ENCODE measurements at places on chromosomes 7 and 10.

GRCh38 chr7:127337581-127337980 lies 54.9 kb downstream of the ZNF800 start:
- no peak for ATAC-seq

- ATAC-seq, result no peak
These were observed 430.0 kb downstream of the TYW1 start for GRCh38 chr7:67426654-67427053.

DNA sequence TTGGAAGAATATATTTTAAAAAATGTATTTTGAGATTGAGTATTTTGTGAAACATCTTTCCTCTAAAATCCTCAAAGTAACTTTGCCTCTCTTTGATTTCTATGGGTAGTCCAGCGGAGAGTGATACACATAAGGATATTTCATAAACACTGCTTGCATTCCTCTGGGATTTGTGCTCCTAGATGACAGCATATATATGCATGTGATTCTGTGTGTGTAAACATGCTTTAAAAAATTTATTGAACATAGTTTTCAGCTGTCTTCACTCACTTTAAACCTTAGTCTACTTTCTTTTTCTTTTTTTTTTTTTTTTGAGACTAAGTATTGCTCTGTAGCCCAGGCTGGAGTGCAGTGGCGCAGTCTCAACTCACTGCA lies 84.6 kb downstream of the KAT6B start:
- ATAC-seq, result no peak

DNA sequence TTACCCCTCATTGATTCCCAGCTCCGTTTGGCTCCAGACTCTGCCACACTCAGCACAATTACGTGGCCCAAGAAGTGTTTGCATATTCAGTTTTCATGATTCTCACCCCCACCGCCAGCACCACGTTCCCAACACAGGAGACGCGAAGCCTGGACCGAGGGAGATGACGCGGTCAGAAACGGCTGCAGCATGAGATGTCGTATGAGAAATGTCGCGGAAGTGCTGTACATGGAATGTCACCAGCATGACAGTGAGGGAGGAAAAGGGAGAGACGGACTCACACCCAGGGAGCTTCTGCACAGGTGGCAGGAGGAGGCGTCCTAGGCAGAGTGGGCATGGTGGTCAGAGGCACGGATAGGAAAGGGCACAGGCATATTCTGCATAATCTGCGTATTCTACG lies 188.3 kb downstream of the WDR37 start:
- no peak for ATAC-seq

- peak; percentile 80 for ATAC-seq
These were observed 394.9 kb downstream of the DGKB start for GRCh38 chr7:14507617-14508016.

GRCh38 chr7:900331-901040 lies 24.1 kb downstream of the GET4 start:
- ATAC-seq, result no peak

GRCh38 chr10:88190123-88190522 lies 326.7 kb downstream of the PTEN start:
- ATAC-seq, result no peak

DNA sequence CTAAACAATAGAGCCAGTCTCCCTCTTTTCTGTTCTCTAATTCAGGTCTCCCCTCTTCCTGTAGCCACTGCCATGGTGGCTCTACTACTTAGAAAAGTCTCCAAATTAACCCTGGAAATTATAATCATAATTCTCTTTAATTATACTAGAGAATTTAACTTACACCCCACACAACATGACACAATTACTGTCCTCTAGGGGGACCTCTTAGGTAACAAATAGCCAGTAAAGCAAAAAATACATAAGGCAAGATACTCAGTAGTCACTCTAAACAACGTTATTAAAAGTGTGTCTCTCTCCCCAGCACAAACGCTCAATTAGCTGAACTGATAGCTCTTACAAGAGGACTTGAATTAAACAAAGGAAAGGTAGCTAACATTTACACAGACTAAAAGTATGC lies 44.3 kb upstream of the ZNF107 start:
- ATAC-seq, result no peak

- ATAC-seq, result no peak
These were observed 263.0 kb upstream of the ETV1 start for GRCh38 chr7:14252458-14252857.

GRCh38 chr10:131452926-131453720 lies 141.6 kb upstream of the TCERG1L start:
- ATAC-seq, result peak; percentile 69

DNA sequence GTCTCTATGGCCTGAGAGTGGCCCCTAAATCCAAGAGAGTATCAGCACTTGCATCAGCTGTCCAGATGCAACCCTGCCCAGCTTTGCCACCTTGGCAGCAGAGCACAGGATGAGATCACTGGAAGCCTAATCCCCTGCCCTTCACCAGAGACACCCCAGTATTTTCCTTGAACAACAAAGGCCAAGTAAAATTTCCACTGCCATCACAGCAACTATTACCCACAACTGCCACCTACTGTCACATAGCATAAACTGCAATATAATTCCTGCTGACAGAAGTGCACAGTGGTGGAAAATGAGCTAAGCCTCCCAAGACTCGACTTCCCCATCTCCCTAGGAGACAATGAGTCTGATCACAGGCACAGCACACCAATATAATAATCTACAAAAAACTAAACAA lies 462.8 kb upstream of the ZWINT start:
- no peak for ATAC-seq

GRCh38 chr10:97175586-97175985 lies 10.2 kb downstream of the SLIT1 start:
- peak; percentile 20 for ATAC-seq

GRCh38 chr7:125568799-125569198 lies 639.2 kb upstream of the POT1 start:
- no peak for ATAC-seq

DNA sequence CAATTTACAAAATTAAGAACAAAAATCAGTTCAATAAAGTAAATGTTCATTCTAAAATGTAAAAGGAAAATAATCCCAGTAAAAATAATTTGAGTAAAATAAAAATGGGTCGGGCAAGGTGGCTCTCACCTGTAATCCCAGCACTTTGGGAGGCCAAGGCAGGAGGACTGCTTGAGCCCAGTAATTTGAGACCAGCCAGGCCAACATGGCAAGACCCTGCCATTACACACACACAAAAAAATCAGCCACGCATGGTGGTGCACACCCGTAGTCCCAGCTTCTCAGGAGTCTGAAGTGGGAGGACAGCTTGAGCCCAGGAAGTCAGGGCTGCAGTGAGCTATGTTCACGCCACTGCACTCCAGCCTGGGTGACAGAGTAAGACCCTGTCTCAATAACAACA lies 34.4 kb downstream of the CNOT4 start:
- ATAC-seq, result no peak

DNA sequence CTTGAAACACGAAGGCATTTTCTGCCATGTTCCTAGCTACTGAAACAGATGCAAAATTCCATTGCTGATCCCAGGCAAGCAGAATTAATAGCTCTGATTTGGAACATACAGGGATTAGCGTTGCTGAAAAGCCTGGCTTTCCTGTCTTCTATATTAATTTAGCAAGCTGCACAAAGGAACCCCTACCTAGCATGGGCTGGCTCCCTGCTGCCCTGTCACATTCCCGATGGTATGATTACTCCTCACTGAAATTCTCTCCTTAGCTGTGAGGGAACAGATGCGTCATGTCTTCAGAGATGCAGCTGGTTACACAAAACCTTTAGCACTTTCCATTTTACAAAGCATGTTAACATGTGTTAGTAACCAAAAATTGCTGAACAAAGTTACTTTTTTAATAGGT lies 878.9 kb downstream of the TYW1 start:
- ATAC-seq, result no peak

DNA sequence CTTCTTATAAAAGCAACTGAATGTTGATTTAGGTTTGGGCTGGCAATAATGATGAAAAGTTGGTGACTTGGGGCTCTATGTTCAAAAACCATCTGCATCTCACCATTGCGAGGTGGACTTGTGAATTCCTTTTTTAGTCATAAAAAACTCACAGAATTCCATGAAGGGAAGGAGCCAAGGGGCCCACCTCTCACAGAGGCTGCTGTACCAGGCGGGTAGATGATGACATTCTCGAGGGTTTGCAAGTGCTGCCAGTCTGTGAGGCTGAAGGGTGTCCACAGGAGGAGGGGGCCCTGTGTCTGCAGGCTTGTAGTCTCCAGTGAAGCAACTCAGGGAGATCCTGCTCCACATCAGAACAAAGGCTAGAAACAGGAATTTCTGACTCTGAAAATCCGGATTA lies 195.5 kb upstream of the ZNF32 start:
- no peak for ATAC-seq

DNA sequence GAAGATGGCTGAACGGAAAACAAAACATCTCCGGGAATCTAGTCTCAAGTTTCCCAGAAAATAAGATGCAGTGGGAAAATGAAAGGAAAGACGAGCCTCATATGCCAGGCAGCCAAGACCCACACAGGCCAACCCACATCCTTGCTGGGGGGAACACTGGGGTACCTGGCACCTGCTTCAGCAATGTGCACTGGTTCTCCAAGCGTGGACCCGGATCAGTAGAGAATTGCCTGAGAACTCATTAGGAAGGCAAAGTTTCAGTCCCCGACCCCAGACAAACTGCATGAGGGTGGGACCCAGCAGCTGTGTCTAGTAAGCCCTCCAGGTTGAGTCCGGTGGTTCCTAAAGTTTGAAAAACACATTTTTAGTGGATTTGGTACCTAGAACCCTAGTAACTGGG lies 18.4 kb downstream of the FAM53B start:
- ATAC-seq, result no peak

- peak; percentile 36 for ATAC-seq
These were observed 3.9 kb downstream of the MICALL2 start for GRCh38 chr7:1455241-1455939.

DNA sequence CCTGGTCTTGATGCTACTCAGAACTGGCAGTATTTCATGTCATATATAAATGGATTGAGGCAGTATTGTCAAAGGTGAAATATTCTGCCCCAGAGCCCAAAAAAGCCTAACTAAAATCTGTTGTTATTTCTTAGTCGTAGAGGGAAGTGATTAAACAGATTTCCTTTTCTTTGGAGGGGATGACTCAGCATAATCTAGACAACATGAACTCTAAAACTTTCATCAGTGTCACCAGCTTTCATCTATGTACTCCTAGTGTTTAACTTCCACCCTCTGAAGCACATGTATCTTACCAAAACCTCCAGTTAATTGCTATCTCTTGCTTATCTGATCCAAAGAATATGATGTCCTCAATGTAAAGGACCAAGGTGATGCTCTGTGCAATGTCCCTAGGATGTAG lies 97.1 kb upstream of the ARID5B start:
- ATAC-seq, result no peak

DNA sequence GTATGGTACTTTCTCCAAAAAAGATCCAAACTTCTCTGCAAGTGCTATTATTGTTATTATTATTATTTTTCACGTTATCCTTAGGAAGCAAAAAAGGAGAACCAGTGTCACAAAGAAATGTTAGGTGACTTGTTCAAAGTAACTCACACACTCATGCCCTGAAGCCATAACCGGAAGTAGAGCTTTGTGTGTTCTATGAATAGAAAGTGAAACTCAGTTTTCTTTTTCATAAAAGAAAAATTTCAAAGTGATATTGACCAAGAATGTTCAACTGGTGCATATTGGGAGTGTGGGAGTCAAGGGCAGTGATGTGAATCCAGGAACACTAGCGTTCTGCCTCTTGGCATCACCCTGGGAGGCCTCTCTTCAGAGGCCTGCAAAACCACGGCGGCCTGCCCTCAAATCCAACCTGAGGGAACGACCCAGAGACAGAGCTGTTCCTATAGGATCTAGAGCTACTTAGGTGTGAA lies 106.1 kb downstream of the PRKCQ start:
- no peak for ATAC-seq

DNA sequence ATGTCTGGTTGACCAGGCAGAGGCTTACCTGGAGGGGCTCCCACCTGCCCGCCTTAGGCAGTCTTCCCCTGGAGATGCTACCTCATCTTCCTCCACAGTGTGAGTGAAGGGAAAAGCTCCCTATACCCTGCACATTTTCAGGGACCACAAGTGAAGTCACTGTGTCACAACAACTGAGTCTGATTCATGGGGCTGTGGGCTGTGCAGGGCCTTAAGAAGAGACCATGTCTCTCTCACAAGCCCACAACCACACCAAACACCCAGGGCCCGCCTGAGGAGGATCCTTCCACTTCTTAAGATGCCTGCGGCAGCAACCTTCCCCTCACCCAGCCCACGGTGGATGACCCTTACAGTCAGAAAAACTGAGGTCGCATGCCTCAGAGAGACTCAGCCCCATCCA lies 118.3 kb downstream of the KMT2E start:
- ATAC-seq, result no peak

DNA sequence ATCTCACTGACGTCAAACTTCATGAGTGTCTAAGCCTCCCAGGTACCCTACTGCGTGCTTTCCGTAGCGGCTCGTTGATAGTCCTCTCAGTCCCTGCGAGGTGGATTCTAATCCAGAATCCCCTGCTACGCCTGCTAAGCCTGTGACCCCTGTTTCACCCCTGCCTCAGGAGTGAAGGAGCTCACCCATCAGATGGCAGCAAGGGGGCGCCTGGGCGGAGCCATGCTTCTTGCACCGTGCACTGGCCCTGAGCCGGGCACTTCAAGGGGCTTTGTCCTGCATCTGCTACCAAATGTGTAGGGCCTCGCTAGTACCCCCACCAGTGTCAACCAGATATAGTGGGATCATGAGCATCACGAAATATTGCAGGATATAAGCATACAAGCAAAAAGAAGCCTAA lies 918 bp upstream of the STRA8 start:
- no peak for ATAC-seq

DNA sequence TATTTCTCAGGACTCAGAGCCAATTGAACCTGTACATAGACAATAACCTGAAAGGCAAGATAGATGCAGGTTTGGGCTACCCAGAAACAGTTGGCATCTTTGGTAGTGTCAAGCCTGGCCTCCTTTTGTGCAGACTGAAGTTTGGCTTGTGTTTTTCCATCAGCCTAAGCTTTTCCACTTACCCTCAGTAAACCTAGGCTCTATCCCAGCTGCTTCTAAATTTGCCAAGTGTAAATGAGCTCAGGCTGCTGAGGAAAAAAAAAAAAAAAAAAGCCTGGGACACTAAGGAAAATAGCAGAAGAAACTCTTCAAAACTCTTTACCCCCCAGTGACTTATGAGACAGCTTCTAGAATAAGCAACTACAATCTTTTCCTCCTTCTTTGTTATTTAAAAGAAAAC lies 316.3 kb upstream of the SORCS1 start:
- ATAC-seq, result no peak

DNA sequence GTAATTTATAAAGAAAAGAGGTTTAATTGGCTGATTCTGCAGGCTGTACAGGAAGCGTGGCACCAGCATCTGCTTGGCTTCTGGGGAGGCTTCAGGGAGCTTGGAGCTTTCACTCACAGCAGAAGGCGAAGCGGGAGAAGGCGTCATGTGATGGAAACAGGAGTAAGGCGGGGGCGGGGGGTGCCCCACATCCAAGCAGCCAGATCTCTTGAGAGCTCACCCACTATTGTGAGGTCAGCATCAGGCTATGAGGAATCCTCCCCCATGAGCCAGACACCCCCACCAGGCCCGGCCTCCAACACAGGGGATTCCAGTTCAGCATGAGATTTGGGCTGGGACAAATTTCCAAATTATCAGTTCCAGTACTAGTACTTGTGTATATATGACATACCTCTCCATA lies 46.2 kb downstream of the WDR37 start:
- ATAC-seq, result no peak

- ATAC-seq, result no peak
These were observed 207.9 kb downstream of the PAXIP1 start for GRCh38 chr7:154795014-154795413.

- ATAC-seq, result no peak
These were observed 29.1 kb upstream of the FAM107B start for GRCh38 chr10:14803827-14804226.

Measured in esophagus mucosa (tissue), 1 donor.